ENCODE measurements at places on chromosomes 16 and 17.

- DNase-seq: no peak
These were observed 8.4 kb downstream of the TXNL4B start for GRCh38 chr16:72085002-72085401.

DNA sequence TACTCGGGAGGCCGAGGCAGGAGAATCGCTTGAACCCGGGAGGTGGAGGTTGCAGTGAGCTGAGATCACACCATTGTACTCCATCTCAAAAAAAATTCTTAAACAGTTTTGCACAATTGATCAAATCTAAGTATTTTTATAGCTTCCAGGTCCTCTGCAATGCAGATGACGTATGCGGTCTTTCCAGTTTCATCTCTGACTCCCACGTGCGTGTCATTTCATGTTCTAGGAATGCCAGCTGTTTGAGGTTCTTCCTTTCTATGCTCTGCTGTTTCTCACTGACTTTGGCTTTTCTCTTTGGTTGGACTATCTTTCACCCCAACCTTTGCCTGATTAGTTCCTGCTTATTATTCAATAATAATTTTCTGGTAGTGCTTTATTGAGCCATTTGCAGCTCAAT, 16.2 kb downstream of the CHP2 start:
- no peak for DNase-seq

- DNase-seq: no peak
These were observed 176.8 kb downstream of the KATNIP start for GRCh38 chr16:27726621-27727261.

DNA sequence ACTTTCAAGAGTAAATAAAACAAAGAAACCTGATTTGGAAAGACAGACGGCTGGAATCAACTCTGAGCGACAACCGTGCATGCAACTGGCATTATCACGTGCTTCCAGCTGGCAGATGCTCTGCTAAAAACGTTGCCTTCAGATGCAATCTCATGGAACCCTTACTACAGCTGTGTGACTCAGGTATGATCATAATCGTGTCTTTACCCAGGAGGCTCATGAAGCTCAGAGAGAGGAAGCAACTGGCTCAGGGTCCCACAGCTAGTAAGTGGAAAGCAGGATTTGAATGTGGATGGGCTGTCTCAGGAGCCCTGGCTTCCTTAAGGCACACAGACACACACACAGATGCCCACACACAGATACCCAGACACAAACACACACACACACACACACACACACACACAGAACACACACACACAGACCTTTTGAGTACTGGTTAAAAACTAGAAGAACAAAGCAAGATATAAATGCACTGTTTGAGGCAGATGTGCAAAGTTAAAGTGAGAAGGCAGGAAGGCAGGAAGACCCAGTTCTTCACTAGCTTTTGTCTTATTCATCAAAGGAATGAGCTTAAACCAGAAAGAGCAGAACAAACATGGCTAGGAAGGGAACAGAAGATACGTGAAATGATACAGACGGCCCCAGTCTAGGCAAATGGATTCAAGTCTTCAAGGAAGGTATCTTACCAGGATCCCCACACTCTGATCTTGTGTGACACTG, 275.2 kb downstream of the MAF start:
- no peak for DNase-seq

DNA sequence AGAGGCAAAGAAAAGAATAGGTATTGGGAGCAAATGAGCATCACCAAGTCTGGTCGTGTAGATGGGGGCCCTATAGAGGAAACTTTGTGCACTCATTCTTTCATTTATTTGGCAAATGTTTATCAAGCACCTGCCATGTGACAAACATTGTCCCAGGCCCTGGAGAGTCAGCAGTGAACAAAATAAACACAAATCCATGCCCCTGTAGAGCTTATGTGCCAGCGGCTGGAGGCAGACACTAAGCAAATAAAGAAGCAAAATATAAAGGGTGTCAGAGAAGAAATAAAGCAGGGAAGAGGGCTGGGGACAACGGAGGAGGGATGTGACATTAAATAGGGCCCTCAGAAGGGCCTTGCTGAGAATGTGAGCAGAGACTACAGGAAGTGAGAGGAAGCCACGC, 45.5 kb downstream of the KATNIP start:
- DNase-seq: no peak

DNA sequence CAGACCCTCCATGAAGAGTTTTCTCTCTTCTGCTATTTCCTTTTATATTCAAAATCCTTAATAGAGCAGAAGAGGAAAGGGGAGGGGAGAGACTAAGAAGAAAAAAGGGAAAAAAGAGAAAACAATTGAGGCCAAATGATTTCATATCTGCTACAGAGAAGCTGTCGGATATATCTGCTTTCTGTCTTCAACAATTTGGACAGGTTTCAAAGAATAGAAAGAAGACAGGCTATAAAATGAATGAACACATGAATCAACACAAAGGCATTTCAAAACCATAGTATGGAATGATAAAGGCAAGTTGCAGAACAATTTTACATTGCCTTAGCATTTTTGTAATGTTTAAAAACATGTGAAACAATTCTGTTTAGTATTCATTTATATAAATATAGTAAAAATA, 4.7 kb upstream of the CMTR2 start:
- no peak for DNase-seq

GRCh38 chr17:13157656-13158055, 139.8 kb upstream of the ELAC2 start:
- DNase-seq: no peak

GRCh38 chr16:81384006-81384405, 60.6 kb upstream of the CMIP start:
- no peak for DNase-seq

DNA sequence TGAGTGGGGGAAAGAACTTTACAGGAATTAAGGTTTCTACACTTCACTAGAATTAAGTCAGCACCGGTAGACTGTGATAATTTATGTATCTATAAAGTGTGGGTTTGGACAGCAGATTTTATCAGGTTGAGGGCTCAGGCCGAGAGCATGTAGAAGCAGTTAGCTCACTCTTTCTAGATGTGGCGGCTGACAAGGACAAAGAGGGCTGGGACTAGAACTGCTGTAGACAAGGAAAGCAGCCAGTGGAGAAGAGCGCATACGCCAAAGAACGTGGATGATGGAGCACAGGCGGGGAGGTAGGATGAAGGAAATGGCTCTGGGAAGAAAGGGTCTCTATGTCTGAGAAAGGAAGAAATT, 504 bp upstream of the GOSR1 start:
- no peak for DNase-seq

- no peak for DNase-seq
These were observed 480.1 kb downstream of the SOX9 start for GRCh38 chr17:72600934-72601333.

- no peak for DNase-seq
These were observed 658 bp downstream of the SYNRG start for GRCh38 chr17:37608351-37609169.

- no peak for DNase-seq
These were observed 41.8 kb downstream of the SCNN1B start for GRCh38 chr16:23343643-23344612.

- DNase-seq: peak; percentile 70
These were observed 41.5 kb downstream of the CD300LF start for GRCh38 chr17:74671031-74671771.

DNA sequence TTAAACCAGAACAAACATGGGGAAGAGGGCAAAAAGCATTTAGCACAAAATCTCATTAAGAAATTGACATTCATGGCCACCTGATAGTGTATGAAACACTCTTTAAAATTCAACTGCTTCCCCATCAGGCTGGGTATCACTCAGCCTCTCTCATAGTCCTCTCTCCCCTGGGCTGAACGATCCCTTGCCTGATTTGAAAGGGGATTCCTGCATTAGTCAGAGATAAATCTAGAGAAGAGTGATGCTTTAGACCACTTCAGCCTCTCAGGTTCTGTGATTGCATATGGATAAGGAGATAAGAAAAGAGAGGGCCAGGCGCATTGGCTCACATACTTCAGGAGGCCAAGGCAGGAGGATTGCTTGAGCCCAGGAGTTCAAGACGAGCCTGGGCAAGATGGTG, 280.0 kb downstream of the SOX9 start:
- no peak for DNase-seq

DNA sequence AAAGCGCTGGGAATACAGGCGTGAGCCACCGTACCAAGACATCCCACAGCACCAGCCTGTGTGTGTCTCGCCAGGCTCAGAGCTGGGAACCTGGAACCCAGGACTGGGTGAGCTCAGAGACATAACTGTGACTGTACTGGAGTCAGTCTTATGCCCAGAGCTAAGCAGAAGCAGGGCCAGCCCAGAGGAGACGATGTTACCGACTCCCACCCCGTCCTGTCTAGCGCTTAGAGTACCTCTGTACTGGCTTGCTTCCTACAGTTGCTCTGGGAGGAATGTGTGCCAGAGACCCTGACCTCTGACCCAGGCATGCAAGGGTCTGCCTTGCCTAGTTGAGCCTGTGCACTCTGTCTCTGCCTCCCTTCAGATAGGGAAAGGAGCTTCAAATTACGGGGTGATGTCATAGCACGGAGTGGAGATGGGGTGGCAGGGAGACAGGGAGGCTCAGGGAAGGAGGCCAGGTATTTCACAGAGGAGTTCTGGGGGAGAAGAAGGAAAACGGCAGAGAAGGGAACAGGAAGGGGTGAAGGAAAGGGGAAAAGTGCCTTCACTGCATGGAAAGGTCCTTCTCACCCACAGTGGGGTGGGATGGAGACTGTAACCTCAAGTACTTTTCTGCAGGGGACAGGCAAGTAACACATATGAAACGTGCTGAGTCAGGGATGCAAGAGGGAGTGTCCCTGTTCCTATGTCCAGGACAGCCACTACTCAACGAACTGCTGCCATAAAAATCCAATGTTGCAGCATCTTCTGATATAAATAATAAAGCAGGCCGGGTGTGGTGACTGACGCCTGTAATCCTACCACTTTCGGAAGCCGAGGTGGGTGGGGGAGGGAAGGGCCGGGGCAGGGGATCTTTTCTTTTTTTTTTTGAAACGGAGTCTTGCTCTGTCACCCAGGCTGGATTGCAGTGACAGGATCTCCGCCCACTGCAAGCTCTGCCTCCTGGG, 5.8 kb upstream of the ARMC5 start:
- DNase-seq: no peak

DNA sequence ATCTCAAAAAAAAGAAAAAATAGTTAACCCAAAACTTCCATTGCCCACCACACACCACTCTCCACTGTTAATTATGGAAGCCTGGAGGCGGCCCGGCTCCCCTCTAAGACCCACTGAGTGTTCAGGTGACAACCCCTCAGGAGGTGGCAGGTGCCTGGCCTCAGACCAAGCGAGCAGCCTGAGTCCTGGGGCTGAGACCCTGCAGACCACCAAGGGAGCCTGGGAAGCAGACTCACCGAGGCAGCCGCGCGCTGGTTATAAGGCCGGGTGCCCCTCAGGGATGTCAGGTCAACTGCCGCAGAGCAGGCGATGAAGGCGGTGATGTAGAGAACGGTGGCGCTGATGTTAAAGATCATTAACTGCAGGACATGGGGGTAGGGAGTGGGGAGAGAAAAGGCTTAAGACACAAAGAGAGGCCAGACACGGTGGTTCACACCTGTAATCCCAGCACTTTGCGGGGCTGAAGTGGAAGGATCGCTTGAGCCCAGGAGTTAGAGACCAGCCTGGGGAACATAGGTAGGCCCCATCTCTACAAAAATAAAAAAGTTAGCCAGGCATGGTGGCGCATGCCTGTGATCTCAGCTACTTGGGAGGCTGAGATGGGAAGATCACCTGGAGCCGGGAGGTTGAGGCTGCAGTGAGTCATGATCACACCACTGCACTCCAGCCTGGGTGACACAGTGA, 13.3 kb downstream of the ARL2BP start:
- DNase-seq: no peak

GRCh38 chr16:68636064-68636560, 9.0 kb upstream of the CDH3 start:
- DNase-seq: no peak

Measured in T-helper 9 cell (primary cell).